ENCODE measurements at places on chromosomes 6 and 20.

GRCh38 chr6:5626727-5627426, 365.6 kb downstream of the FARS2 start:
- no peak for DNase-seq

DNA sequence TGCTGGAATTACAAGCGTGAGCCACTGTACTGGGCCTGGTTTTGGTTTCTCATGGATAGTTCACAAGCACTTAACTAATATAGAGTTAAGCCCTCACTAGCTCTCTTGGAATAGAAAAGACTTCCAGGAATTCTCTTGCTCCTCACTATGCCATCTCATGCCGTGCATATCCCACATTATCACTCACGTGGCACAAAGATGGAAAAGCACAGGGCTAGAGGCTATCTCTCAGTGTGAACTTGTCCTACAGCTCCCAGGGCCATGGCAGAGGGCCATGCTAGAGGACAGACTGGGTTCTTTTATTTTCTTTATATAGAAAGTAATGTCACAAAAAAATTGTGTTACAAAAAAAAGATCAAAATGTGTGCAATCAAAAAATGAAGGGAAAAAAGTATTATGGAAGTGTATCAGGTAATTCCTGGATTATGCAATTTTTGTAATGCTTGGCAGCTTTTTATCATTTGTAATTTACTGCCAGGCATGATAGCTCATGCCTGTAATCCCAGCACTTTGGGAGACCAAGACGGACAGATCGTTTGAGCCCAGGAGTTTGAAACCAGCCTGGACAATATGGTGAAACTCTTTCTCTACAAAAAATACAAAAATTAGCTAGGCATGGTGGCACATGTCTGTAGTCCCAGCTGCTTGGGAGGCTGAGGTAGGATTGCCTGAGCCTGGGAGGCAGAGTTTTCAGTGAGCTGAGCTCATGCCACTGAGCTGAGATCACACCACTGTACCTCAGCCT, 6.4 kb upstream of the SLC2A12 start:
- no peak for DNase-seq

- DNase-seq = no peak
These were observed 19.4 kb downstream of the ALDH8A1 start for GRCh38 chr6:134930463-134930862.

DNA sequence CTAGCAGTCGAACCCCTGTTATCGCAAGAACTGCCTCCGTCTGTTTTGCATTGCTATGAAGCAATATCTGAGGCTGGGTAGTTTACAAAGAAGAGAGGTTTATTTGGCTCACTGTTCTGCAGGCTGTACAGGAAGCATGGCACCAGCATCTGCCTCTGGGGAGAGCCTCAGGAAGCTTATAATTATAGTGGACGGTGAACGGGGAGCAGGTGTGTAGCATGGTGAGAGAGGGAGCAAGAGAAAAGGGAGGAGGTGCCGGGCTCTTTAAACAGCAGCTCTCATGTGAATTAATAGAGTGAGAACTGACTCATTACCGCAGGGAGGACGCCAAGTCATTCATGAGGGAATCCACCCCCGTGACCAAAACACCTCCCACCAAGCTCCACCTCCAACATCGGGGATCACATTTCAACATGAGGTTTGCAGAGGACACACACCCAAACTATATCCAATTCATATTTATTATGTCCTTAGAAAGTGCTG, 172.6 kb upstream of the KCNG1 start:
- no peak for DNase-seq

DNA sequence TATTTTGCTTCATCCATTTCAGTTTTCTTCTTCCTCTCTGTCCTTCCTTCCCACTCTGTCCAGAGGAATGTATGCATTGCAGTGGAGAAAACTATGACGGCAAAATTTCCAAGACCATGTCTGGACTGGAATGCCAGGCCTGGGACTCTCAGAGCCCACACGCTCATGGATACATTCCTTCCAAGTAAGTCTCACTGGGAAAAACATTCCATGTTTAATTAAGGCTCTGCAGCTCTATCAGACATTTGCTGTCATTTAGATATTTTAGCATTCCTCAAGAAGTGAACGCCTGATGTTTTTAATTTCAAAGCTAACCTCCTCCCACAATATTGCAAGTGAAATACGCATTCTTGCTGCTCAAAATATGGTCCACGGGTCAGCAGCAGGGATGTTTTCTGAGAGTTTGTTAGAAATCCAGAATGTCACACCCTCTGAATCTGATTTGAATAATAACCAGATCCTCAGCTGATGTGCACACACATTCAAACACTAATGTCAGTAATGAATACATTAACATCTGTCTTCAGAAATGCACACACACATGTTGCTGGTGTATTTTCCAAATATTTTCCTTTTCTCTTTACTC, 12.8 kb downstream of the PLG start:
- no peak for DNase-seq

GRCh38 chr20:48294196-48294595, 508.9 kb upstream of the SULF2 start:
- no peak for DNase-seq

GRCh38 chr6:3990692-3991491, 88.0 kb downstream of the FAM217A start:
- peak; percentile 6 for DNase-seq

DNA sequence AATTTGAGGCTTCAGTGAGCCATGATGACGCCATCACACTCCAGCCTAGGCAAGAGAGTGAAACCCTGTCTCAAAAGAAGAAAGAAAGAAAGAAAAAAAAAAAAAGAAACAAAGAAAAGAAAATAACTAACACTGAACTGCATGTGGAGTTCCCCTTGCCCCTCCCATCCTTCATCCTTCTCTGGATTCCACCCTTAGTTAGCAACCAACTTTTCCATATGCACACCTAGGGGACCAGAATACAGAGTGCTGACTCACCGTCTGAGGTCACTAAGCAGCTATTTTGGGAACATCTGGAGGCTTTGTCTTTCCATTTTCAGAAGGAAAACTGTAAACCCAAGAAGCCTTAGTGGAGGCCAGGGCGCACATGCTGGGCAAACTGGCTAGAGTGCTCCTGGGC, 257.4 kb downstream of the MAFB start:
- DNase-seq = no peak

- no peak for DNase-seq
These were observed 302.3 kb downstream of the TBC1D7 start for GRCh38 chr6:13025893-13026499.

GRCh38 chr20:22425344-22426295, 158.8 kb downstream of the FOXA2 start:
- no peak for DNase-seq

DNA sequence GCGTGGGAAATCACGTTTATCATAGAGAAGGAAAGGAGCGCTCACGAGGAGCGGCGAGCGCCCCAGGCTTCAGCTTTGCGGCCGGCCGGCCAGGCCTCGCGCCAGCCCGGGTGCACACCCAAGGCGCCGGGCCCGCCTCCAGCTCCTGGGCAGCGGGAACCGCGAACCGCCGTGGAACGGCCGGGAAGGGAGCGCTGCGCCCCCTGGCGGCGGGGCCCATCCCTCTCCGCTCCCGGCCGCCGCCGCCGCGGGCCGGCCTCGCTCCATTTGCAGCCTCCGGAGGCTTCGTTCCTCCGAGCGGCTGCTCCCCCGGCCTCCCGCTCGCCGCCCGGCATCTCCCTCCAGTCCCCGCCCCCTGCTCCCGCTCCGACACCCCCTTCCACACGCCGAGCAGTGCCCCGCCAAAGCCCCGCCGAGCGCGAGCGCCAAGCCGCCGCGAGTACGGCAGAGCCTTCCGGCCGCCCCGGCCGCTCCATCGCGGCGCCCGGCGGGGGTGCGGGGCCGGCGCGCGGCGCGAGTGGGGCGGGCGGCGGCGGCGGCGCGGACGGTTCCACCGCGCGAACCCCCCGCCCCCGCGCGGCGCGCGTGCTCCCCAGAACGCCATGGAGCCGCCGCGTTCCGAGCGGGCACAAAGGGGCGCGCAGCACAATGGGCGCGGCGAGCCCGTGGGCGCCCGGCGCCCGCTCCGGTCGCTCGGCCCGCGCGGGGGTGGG, 946 bp downstream of the BEND3 start:
- DNase-seq = no peak

- no peak for DNase-seq
These were observed 534.2 kb downstream of the HACE1 start for GRCh38 chr6:104325341-104326172.

DNA sequence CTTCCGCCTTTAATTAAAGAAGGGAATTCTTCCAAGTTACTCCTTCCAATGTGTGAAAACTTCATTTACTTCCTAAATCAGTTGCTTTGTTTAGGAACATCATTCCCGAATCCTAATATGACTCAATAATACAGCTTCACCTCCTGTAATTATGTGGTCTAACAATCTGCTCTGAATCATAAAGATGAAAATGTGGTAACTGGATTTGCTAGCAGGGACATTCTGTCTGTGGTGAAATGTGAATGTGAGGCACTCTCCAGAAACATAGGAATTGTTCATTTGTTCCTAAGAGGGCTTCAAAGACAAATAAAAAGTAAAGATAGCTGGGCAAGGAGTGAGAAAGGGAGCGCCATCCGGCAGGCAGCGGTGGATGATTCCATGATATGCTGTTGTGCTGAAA, 678.1 kb downstream of the KIF16B start:
- DNase-seq = no peak
